ENCODE measurements at places on chromosomes 11 and 22. TPM values are rescaled to one million over a fixed set of nuclear protein-coding genes. Genes with fewer than 3 reads are reported as not detected.

GRCh38 chr22:45441138-45441537 lies 27.6 kb downstream of the RIBC2 start:
- no peaks in the 10 kb centered on the region for H3K4me1 ChIP-seq
- H3K4me3 ChIP-seq: no peak overlapping the region
- H3K27me3 ChIP-seq: peaks cover 2% of the 10 kb centered on the region
- DNase-seq: peak; percentile 52
- H3K36me3 ChIP-seq: no peaks in the 10 kb centered on the region

The PRODH gene
- total RNA-seq: not detected

DNA sequence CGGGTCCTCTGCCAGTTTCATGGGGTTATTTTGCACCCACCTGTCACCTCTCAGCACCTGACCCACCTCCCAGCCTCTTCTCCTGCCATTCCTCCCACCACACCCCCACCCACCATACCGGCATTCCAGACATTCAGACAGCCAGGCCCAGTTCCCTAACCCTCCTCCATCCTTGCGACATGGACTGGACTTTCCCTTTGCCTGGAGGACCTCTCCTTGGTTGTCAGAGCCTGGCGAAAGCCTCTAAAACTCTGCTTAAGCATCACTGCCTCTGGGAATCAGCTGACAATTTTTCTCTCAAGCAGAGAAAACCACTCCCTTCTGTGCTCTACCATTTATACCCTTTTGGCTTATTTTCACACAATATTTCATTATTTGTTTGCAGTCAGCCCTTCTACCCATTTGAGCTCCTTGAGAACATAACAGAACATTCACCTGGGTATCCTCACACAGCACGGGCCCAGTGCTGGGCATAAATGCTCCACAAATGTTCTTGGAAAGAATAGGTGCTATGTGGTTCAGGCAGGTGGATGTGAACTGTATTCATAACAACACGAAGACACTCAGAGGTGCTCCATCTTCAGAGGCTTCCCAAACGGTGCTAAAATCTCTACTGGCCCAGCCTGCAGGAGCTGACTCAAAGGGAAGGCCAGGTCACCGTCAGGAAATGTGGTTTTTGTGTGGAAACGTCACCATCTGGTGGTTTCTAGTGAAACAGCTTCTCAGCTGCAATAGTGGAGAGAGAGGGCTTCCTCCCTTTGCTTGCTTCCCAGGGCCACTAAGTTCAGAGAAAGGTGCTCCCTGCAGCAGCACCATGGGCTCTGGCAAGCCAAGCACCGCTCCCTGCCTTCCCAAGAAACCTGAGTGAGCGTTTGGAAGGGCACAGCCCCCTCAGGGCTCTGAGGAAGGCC lies 10.4 kb downstream of the SPATA19 start:
- no peak for DNase-seq
- no peak overlapping the region for H3K4me3 ChIP-seq
- no peaks in the 10 kb centered on the region for H3K27me3 ChIP-seq
- no peaks in the 10 kb centered on the region for H3K36me3 ChIP-seq
- H3K27ac ChIP-seq: no peak overlapping the region

The ATXN10 gene
- 90.5 TPM for total RNA-seq

Measured in natural killer cell (primary cell).